ENCODE measurements at places on chromosomes 11 and 22. TPM values are rescaled to one million over a fixed set of nuclear protein-coding genes. Genes with fewer than 3 reads are reported as not detected.
A peak's percentile ranks its signal among the peaks of the same experiment; 100 is the strongest.

- peak; percentile 18 for DNase-seq
These were observed 10.5 kb downstream of the TIMP3 start for GRCh38 chr22:32811788-32812545.

DNA sequence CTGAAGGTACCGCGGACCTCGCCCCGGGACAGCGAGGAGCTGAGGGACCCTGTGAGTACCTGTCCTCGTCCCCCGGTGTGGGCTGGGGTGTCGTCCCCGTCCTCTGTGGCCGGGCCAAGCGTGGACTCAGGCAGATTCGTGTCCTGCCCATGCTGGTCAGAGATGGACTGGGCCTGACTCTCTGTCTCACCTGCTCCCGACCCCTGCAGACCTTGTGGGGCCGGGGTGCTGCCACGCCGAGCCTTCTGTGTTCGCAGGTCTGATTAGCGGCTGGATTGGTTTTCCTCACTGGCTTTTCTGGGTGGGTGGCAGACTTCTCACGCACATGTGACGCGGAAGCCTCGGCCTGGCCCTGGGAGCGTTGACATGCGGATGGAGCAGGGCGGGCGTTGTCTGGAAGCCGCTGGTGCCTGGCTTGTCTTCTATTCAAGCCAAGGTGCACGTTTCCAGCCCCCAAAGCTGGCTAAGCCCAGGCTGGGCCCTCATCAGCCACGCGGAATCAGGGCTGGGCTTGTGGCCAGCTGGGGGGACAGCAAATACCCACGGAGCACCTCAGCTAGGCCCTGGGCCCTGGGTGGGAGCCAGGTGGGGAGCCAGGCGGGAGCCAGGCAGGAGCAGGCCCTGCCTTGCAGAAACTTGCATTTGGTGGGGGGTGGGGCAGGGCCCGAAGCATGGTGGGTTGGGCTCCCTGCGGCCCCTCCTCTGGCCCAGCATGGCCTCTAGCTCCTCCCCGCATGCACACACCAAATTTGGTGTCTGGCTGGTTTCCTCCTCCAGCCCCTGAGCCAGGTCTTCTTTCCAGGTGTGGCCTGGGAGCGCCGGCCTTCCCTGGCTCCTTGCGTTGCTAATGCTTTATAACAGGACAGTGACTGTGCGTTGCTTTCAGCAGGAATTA lies 7.0 kb downstream of the GRAMD4 start:
- DNase-seq: no peak

PKDREJ gene
- total RNA-seq: not detected

PHF5A gene
- total RNA-seq: 59.7 TPM

DNA sequence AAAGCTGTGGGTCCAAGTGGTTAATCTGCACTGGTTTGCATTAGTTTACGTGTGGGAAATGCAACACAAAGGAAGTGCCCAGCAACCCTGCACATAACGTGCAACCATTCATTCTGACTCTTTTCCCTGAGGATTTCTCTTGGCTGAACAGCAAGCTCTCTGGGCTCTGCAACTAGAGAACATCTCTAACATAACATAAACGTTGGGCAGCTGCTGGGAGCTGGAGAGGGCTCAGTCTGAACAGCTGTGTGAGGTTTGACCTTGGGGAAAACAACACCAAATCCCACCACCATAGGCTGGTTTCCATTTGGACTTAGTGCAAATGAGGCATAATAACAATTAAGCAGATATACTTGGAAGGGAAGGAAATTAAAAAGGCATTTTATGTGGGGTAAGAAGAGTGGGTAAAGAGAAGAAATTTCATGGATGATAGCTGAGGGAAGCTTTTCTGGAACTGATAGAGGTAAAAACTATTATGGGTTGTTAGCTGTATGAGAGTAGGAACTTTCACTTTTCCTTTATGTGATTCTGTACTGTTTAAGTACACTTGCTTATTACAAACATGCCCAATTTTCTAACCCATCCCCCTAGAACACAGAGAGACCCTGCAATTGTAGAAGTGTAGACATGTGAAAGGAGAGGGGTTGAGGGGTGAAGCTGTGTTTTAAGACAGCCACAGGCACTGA lies 76.2 kb downstream of the SNX19 start:
- no peak for DNase-seq

DNA sequence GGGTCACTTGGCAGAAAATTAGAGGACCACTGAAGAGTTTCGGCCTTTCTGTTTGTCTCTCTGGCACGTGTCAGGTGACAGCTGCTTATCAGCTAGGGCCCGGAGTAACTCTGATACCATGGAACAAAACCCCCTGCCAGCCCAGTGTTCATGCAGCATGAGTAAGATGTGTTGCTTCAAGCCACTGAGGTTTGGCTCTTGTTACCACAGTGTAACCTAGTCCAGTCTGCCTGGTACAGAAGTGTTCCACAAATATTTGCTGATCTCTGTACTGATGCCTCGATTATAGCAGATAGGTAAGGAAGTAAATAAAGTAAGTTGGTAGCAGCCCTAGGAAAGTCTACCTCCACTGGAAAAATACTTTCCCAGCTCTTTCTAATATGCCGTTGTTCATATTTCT lies 20.5 kb upstream of the ETS1 start:
- no peak for DNase-seq

SCN4B gene
- total RNA-seq: not detected

- DNase-seq: no peak
These were observed 3.1 kb downstream of the C1QTNF6 start for GRCh38 chr22:37184816-37185541.

CLTCL1 gene
- 2.8 TPM for total RNA-seq

Data from RPMI7951 (cell line).